ENCODE measurements at places on chromosomes 7 and 10. TPM values are rescaled to one million over a fixed set of nuclear protein-coding genes. Genes with fewer than 3 reads are reported as not detected.

SPACDR gene
- total RNA-seq = not detected

DNAJC1 gene
- 53.5 TPM for total RNA-seq

ZNF425 gene
- total RNA-seq = 2.9 TPM

TDRD1 gene
- 0.64 TPM for total RNA-seq

CYP3A7 gene
- not detected for total RNA-seq

- no peak for DNase-seq
These were observed 82.2 kb upstream of the HABP2 start for GRCh38 chr10:113470372-113471240.

GRCh38 chr7:55165176-55165861 lies 146.5 kb downstream of the EGFR start:
- no peak for DNase-seq
